ENCODE measurements at places on chromosomes 1 and 21.
A peak's percentile ranks its signal among the peaks of the same experiment; 100 is the strongest.

GRCh38 chr21:26423511-26423910, 149.6 kb downstream of the CYYR1 start:
- DNase-seq, result no peak

GRCh38 chr1:64733581-64734286, 11.1 kb upstream of the RAVER2 start:
- no peak for DNase-seq

DNA sequence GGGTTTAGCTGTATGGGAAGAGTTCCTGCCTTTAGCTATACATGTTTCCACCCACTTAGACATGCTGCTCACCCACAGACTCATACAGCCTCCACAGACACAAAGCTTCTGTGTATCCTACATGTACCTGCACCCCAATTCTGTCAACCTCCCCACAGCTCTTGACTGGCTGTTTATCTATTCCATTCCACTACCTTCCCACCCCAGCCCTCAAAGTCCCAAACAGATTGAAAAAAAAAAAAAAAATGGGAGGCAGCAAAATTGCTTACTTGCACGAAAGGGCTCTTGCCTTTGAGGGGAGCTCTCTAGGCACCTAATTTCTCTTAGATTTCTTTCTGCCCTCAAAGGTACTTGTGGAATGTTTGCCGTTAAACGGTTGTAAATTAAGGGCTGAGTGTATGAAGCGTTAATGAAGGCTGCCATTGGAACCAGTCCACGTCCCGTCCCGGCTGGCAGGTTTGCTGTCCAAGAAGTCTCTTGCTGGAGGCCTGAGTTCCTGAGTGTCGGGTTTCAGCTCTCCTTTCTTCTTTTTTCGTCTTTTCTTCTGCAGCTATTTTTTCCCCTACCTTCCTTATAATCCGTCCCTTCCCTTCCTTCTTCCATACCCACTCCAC, 43.6 kb downstream of the PBX1 start:
- DNase-seq, result no peak

DNA sequence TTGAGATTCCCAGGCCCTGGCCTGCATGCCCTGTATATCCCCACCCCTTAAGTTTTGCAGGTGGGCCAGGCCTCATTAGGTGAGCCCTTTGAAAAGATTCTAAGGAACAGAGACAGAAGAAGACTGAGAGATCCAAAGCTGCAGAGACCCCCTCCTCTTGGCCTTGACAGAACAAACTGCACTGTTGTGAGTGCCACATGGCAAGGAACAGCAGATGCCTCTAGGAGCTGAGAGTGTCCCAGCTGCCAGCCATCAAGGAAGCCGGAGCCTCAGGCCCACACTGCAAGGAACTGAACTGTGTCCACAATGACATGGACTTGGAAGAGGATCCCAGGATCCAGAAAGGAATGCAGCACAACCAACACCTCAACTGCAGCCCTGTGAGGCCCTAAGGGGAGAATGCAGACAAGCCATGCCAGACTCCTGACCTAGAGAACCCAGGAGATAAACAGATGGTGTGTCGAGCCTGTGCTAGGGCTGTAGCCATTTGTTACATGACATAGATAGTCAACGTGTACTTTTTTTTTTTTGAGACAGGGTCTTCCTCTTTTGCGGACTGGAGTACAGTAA, 182.7 kb downstream of the AJAP1 start:
- DNase-seq, result no peak

- no peak for DNase-seq
Measured at GRCh38 chr1:57340334-57341070, 83.4 kb downstream of the DAB1 start.

- no peak for DNase-seq
Measured at GRCh38 chr1:202794051-202794740, 14.0 kb downstream of the KDM5B start.

GRCh38 chr1:39711966-39712340, 20.7 kb upstream of the HPCAL4 start:
- no peak for DNase-seq

GRCh38 chr1:41842326-41842725, 76.4 kb downstream of the HIVEP3 start:
- no peak for DNase-seq

- DNase-seq, result no peak
Measured at GRCh38 chr1:103489935-103490334, 35.6 kb upstream of the RNPC3 start.

GRCh38 chr1:177008653-177009052, 155.9 kb downstream of the ASTN1 start:
- DNase-seq, result no peak

- no peak for DNase-seq
Measured at GRCh38 chr1:40860706-40861223, 1.4 kb downstream of the CITED4 start.

DNA sequence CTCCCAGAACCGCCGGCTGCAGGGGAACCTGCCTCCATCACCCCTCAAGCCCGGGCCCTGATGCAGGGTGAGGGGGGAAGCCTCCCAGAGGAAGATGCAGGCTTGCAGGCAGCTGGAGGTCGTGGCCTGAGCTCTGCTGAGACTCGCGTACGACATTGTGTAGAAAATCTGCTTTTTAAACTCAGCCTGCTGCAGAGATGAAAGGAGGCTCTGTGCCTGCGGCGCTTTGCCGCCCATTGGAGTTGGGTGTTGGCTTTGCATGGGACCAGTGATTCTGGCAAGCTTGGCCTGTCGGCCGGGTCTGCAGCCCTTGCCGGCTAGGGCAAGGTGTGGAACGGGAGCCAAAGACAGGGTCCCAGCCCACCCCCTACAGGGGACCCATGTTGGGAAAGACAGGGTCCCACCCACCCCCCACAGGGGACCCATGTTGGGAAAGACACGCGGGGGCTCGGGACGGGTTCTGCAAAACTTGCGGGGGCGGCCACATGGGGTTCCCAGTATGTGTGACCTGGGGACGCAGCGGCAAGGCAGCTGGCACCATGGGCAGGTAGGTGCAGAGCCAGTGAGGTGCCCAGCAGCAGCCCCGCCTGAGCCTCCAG, 55.6 kb downstream of the SLX9 start:
- no peak for DNase-seq

GRCh38 chr21:34967509-34968289, 81.4 kb downstream of the RUNX1 start:
- no peak for DNase-seq

DNA sequence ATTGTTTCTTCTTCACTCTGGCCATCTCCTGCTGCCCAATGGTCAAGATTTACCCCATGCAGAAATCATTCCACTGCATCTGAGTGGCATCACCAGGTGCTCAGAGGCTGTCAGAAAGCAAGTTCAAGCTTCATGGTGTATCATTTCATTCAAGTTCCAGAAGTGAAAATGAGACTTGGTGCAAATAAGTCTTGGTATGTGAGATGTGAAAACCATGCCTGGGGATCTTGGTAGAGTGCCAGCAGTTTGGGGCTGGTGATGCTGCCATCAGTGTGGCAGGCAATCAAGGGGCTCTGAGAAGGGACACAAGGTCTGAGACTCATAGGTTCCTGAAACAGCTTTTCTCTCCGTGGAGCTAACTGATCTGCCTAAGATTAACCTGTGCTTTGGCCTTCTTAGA, 52.0 kb downstream of the CD2 start:
- DNase-seq, result no peak

DNA sequence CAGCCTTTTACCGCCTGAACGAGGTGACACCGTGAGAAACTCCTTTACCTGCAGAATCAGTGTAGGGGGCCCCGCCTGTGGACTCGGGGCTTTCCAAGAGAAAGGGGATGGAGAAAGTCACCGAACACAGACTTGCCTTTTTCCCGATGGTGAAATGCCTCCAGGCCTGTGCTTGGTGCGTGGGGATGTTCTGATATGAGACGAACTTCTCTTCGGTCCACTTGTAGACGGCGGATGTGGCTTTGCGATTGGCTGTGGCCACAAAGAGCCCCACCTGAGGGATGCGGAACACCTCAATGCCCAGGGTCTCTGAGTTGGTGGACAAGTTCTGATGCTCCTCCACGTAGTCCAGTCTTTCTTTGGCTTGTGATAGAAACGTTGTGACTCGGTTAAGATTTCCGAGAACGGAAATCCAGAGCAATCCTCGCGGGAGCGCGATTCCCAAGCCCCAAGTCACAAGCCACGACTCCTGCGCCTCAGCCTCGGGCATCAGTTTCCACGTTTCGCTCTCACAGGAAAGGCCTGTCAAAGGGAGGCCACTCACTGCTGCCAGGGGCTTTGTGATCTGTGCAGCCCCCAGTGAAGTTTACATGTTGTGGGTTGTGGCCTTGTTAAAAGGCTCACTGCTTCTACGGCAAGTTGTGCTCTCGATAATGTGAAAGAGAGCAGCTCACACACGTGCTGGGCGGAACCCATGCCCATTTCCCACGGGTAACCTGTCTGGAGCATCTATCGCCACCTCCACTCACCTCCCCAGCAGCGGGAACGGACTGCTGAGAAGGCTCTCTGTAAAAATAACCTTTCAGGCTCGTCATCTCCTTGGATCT, 12.6 kb downstream of the KRTAP10-1 start:
- no peak for DNase-seq

DNA sequence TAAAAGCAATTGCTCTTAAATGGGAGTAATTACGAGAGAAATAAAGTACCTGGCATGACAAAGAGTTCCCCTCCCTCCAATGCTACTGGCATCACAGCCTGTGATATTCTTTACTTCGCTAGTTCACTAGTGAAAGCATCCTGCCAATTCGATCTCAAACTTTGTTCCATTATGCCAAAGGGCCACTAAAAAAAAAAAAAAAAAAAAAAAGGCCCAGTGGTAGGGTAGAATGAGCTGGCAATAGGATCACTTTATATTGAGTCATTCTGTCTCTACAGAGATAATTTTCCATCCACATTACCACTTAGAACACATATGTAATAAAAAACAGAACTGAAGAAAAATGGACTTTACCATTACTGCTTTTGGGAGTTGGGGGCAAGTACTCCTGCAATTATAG, 11.2 kb downstream of the PUM1 start:
- DNase-seq, result no peak

GRCh38 chr1:36446271-36446670, 4.0 kb downstream of the OSCP1 start:
- no peak for DNase-seq

DNA sequence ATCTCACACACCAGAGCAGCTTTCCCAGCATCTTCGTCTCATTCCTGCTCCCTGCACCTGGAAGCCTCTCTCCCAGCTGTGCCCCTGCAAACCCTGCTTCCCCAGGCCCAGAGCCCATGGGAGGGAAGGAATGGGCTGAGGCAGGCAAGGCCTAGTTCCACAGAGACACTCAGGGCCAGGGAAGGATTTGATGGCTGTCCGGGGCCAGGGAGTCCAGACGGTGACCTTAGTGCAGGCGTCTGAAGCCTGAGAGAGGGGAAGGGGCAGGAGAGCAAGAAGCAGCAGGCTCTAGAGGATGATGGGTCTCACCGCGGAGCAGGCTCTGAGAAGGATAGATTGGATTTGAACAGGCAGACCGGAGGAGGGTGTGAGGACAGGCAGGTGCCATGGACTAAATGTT, 22.2 kb upstream of the TNNI1 start:
- no peak for DNase-seq

GRCh38 chr21:42663200-42663750, 9.9 kb downstream of the PDE9A start:
- DNase-seq, result no peak

DNA sequence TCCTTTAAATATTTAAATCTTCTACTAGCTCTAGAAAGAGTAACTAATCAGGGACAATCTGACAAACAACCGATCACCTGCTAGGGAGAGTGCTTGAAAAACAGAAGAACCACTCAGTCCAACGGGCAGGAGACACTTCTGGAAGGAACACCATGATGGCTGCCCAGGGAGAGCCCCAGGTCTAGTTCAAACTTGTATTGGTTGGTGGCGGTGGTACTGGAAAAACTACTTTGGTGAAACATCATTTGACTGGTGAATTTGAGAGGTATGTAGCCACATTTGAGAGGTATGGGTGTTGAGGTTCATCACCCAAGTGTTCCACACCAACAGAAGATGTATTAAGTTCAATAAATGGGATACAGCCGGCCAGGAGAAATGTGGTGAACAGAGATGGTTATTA, 4.8 kb upstream of the WDR47 start:
- DNase-seq, result no peak

DNA sequence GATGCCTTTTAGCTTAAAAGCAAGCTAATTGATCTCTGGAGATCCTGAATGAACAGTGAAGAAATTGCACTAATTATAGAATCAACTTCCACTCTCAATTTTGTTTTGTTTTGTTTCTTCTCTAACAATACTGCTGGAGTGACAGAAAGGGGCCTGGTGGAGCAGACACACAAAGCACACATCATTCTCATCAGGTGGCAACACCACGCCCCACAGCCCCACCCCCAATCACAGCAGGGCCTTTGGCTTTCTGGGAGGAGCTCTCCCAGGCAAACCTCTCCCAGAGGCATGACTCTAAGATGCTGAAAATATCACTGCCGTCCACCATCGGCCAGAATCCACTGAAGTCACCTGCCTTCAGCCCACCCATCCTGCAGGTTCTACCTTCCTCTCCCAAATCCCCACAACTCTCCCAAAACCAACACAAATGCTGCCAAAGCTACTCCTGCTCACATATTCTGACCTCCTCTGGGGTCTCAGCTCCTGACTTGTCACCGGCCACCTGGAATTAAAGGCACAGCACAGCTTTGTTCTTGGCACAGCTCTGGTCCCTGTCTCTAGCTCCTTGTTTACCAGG, 120.7 kb downstream of the GRIK3 start:
- peak; percentile 56 for DNase-seq

DNA sequence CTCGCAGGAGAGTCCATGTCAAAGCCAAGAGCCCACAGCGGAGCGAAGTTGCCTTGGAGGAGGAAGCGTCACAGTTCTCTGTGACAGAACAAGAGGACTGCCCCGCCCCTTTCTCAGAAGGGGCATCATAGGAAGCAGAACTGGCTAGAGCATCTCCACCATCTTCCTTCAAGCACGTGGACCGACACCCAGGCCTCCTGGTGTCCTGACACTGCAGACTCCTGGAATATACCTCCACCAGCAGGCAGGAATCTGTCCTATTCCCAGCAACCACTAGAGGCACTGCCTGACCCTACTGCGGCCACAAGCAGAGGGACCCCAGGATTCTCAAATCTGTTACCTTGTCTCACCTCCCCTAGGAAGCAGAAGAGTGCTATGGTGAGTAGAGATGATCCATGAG, 37.8 kb downstream of the GPA33 start:
- DNase-seq, result no peak
